ENCODE measurements at places on chromosomes 4 and X.

DNA sequence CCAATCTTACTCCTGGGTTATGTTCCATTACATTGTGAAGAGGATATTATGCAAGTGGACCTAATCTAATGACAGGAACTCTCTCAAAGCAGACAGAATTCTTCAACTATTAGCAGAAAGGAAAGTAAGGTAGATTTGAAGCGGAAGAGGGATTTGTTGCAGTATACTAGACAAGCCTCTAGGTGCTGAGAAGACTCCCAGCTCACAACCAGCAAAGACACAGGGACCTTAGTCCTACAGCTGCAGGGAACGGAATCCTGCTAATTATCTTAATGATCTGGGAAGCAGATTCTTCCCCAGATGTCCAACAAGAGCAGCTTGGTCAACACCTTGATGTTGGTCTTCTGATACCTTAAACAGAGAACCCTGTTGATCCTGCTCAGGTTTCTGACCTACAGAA, 73.6 kb downstream of the STK32B start:
- no peak for DNase-seq

- no peak for DNase-seq
Observed at GRCh38 chrX:107448998-107449835, at the start of gene FRMPD3. Gene FRMPD3 (plus strand): TSS chrX:107449652. CDS start chrX:107526589, 76,937 bp downstream.

GRCh38 chr4:110196871-110197528, 1.4 kb downstream of the ELOVL6 start:
- peak; percentile 37 for DNase-seq

- DNase-seq = no peak
Observed at GRCh38 chr4:8745826-8746225, 125.8 kb downstream of the HMX1 start.

DNA sequence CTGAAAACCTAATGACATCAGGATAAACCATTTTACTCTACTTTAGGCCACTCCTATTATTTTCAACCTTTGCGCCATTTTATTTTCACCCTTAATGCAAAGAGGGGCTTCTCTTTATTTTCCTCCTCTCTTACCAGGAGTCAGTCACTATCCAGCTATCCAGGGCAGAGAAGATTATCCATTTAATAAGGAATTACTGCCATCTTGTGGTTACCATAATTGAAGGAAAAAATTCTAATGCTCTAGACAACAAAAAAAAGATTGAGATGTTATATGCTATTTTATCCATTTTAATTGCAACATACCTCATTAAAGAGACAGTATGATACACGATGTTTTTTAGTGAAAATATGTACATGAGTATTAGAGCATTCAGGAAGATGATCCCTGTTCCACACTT, 514.5 kb upstream of the FAM241A start:
- DNase-seq = no peak
